ENCODE measurements at places on chromosomes 12 and 14.
A peak's percentile ranks its signal among the peaks of the same experiment; 100 is the strongest.

- H3K36me3 ChIP-seq, result no peaks in the 10 kb centered on the region
- no peaks in the 10 kb centered on the region for H3K27me3 ChIP-seq
- no peaks in the 10 kb centered on the region for H3K4me1 ChIP-seq
- H3K27ac ChIP-seq, result no peak overlapping the region
- no peak overlapping the region for H3K4me3 ChIP-seq
- DNase-seq, result no peak
Measured at GRCh38 chr12:21992823-21993222, 51.6 kb upstream of the ABCC9 start.

GRCh38 chr12:11581179-11581755 lies 68.2 kb upstream of the ETV6 start:
- no peaks in the 10 kb centered on the region for H3K27me3 ChIP-seq
- no peak overlapping the region for H3K27ac ChIP-seq
- peak; percentile 77 for DNase-seq
- no peaks in the 10 kb centered on the region for H3K4me1 ChIP-seq
- no peak overlapping the region for H3K4me3 ChIP-seq
- H3K36me3 ChIP-seq, result no peaks in the 10 kb centered on the region

- no peak for DNase-seq
- H3K36me3 ChIP-seq, result no peaks in the 10 kb centered on the region
Measured at GRCh38 chr12:56804169-56804568, 41.0 kb downstream of the HSD17B6 start.

- H3K36me3 ChIP-seq, result no peaks in the 10 kb centered on the region
- H3K27ac ChIP-seq, result no peak overlapping the region
- no peak for DNase-seq
Measured at GRCh38 chr12:127254420-127254955, 1012.5 kb upstream of the TMEM132C start.

- no peak for DNase-seq
- H3K27me3 ChIP-seq, result no peaks in the 10 kb centered on the region
- H3K4me3 ChIP-seq, result no peak overlapping the region
- H3K36me3 ChIP-seq, result no peaks in the 10 kb centered on the region
- no peaks in the 10 kb centered on the region for H3K4me1 ChIP-seq
Measured at GRCh38 chr12:50488801-50489200, 16.0 kb upstream of the DIP2B start.

DNA sequence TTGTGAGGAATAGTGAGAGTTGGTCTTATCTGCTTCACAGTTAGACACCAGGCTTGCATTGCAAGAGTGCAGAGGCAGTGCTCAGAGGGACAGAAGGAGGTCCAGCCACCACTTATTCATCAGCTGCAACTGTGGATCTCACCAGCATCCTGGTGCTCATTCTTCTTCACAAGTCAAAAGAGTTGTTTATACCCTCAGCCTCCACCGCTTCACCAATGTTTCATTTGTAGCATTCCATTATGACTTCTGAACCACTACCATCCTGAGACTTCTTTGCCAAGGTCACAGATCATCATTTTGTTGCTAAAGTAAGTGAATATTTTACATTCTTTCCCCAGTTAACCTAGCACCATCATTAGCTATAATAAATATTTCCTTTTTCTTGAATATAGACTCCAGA lies 230.5 kb upstream of the KITLG start:
- no peaks in the 10 kb centered on the region for H3K36me3 ChIP-seq
- no peak overlapping the region for H3K4me3 ChIP-seq
- H3K27me3 ChIP-seq, result no peaks in the 10 kb centered on the region
- no peaks in the 10 kb centered on the region for H3K4me1 ChIP-seq
- no peak for DNase-seq
- H3K27ac ChIP-seq, result no peak overlapping the region

DNA sequence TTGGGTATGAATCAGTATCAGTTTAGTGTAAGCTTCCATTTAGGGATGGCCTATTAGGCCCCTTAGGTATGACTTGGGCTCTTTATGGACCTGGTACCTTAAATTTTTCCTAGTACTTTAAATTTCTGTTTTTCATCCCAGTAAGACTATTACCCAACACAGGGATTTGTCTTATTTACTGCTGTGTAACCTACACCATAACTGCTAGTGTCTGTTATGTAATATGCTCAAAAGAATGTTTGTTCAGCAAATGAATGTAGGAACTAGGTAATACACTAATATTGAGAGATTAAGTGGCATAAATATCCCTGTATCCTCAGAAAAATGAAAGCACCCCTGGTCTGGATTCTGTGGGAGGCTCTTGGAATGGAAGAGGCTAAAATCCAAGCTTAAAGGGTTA lies 63.7 kb upstream of the YARS2 start:
- H3K4me1 ChIP-seq, result no peaks in the 10 kb centered on the region
- no peaks in the 10 kb centered on the region for H3K27me3 ChIP-seq
- peaks cover 2% of the 10 kb centered on the region for H3K36me3 ChIP-seq

DNA sequence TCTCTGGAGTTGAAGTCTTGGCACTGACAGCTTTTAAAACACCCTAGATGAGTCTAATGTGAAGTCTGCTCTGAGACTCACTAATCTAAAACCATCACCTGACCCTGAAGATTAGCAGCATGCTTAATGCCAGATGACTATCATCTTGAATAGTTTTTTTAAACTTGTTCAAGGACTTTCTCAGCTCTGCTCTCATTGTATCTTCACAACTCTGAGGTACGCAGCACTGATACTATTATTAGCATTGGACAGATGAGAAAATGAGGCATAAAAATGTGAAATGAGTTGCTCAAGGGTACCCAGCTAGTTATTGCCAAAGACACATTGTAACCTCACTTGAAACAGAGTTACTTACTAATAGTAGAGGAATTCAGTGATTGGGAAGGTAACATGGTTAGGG lies 4.8 kb downstream of the SLC38A1 start:
- no peak overlapping the region for H3K27ac ChIP-seq
- H3K36me3 ChIP-seq, result no peaks in the 10 kb centered on the region
- no peak overlapping the region for H3K4me3 ChIP-seq
- peaks cover 24% of the 10 kb centered on the region for H3K4me1 ChIP-seq

- H3K27ac ChIP-seq, result no peak overlapping the region
- no peaks in the 10 kb centered on the region for H3K27me3 ChIP-seq
- H3K36me3 ChIP-seq, result peaks cover 3% of the 10 kb centered on the region
- H3K4me1 ChIP-seq, result peaks cover 27% of the 10 kb centered on the region
Measured at GRCh38 chr12:121628536-121628935, 2.2 kb downstream of the ORAI1 start.

GRCh38 chr14:24293525-24293924 lies 6.1 kb downstream of the DHRS1 start:
- no peak overlapping the region for H3K27ac ChIP-seq
- peaks cover 2% of the 10 kb centered on the region for H3K36me3 ChIP-seq
- no peak for DNase-seq

GRCh38 chr12:51076236-51076930 lies 7.0 kb downstream of the CSRNP2 start:
- H3K27me3 ChIP-seq, result no peaks in the 10 kb centered on the region
- no peaks in the 10 kb centered on the region for H3K4me1 ChIP-seq
- no peak overlapping the region for H3K4me3 ChIP-seq
- H3K36me3 ChIP-seq, result peaks cover 5% of the 10 kb centered on the region
- no peak overlapping the region for H3K27ac ChIP-seq
- no peak for DNase-seq

DNA sequence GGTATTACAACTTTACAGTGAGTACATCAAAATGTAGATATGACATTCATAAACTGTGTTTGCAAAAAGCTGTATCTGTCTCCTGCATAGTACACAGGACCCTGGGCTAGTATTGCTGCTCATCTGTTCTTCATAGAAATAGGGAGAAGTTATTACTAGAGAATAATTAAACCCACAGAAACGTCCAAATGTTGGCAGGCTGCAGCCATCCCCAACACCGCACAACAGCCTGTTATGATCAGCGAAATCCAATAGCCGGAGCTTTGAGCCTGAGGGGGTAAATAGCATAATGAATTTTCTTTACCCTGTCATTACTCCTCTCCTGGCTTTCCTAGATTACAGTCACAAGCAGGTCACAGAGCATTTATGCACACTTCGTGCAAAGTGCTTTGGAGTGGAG lies 178.0 kb downstream of the DACT1 start:
- no peak overlapping the region for H3K27ac ChIP-seq
- no peaks in the 10 kb centered on the region for H3K27me3 ChIP-seq
- DNase-seq, result no peak
- no peaks in the 10 kb centered on the region for H3K4me1 ChIP-seq
- H3K36me3 ChIP-seq, result no peaks in the 10 kb centered on the region

DNA sequence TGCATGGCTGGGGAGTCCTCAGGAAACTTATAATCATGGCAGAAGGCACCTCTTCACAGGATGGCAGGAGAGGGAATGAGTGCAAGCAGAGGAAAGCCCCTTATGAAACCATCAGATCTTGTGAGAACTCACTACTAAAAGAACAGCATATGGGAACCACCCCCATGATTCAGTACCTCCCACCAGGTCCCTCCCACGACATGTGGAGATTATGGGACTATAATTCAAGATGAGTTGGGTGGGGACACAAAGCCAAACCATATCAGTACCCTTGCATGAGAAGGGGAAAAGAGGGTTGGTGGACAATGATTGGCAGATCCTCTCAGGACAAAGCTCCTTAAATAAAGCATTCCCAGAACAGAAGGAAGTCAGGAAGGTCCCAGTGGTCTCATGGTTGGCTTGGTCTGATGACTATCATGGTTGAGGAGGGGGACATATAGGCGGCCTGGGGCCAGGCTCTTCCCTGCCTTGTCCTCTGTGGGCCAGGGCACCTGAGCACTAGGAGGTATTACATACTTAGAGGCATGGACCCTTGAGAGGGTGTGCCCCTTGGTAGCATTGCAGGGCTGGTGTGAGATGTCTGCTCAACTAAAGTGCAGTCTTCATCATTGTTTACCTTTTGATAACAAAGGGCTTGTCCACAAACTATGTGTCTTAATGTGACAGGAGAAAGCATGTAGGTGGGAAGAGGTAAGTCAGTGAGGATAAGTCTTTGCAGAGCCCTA lies 22.2 kb downstream of the HSD17B6 start:
- H3K4me1 ChIP-seq, result no peaks in the 10 kb centered on the region
- no peak for DNase-seq
- no peak overlapping the region for H3K4me3 ChIP-seq
- H3K27ac ChIP-seq, result no peak overlapping the region
- no peaks in the 10 kb centered on the region for H3K36me3 ChIP-seq

DNA sequence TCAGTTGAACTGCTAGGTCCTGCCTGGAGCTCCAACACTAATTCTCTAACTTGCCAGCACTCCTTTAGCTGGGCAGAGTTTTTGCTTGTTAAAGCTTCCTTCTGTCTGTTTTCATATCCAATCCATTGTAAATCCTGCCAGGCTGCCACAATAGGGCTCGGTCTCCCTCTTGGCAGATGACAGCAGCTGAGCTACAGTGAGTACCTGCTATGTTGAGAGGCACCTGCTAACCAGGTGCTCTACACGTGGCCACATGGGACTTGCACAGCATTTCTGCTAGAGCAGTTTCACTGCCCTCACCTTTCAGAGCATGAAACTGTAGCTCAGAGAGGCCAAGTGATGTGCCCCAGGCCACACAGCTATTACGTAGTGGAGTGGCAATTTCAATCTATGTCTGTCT lies 106.6 kb upstream of the NOS1 start:
- no peaks in the 10 kb centered on the region for H3K4me1 ChIP-seq
- no peak for DNase-seq
- H3K36me3 ChIP-seq, result no peaks in the 10 kb centered on the region
- H3K27ac ChIP-seq, result no peak overlapping the region
- H3K27me3 ChIP-seq, result no peaks in the 10 kb centered on the region

GRCh38 chr12:69243099-69244084 lies 4.0 kb downstream of the CPSF6 start:
- H3K27ac ChIP-seq, result no peak overlapping the region
- no peak overlapping the region for H3K4me3 ChIP-seq
- peaks cover 4% of the 10 kb centered on the region for H3K4me1 ChIP-seq
- DNase-seq, result no peak
- no peaks in the 10 kb centered on the region for H3K36me3 ChIP-seq
- H3K27me3 ChIP-seq, result no peaks in the 10 kb centered on the region

DNA sequence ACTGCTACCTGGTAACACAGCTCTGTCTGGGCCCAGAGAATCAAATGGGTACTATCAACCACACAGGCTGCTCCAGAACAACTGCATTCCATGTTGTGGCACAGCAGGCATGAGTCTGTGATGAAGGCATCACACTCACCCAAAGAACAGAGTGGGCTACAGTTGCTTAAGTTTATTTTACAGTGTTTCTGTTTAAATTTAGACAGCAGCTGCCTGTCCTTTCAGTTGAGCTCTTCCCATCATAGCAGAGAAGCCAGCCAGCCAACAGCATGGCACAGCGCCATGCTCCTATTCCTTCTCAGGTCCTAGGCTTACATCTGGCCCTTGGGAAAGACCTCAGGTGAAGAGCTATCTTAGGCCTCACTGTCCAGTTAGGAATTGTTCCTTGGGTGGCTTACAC lies 147.0 kb upstream of the FRMD6 start:
- no peak overlapping the region for H3K27ac ChIP-seq
- no peaks in the 10 kb centered on the region for H3K4me1 ChIP-seq
- H3K27me3 ChIP-seq, result no peaks in the 10 kb centered on the region
- no peak overlapping the region for H3K4me3 ChIP-seq
- DNase-seq, result no peak

GRCh38 chr12:104969343-104969742 lies 11.3 kb upstream of the SLC41A2 start:
- no peak overlapping the region for H3K27ac ChIP-seq
- no peaks in the 10 kb centered on the region for H3K4me1 ChIP-seq
- no peaks in the 10 kb centered on the region for H3K27me3 ChIP-seq
- no peak for DNase-seq
- no peak overlapping the region for H3K4me3 ChIP-seq

GRCh38 chr12:59624732-59625460 lies 29.1 kb downstream of the SLC16A7 start:
- no peak overlapping the region for H3K4me3 ChIP-seq
- H3K27ac ChIP-seq, result no peak overlapping the region
- DNase-seq, result no peak
- no peaks in the 10 kb centered on the region for H3K4me1 ChIP-seq
- no peaks in the 10 kb centered on the region for H3K36me3 ChIP-seq
- H3K27me3 ChIP-seq, result no peaks in the 10 kb centered on the region

GRCh38 chr14:33386781-33387180 lies 448.1 kb downstream of the NPAS3 start:
- H3K36me3 ChIP-seq, result no peaks in the 10 kb centered on the region
- no peak overlapping the region for H3K4me3 ChIP-seq
- DNase-seq, result no peak
- no peaks in the 10 kb centered on the region for H3K4me1 ChIP-seq
- H3K27me3 ChIP-seq, result no peaks in the 10 kb centered on the region

- DNase-seq, result peak; percentile 96
- H3K27me3 ChIP-seq, result no peaks in the 10 kb centered on the region
- peaks cover 43% of the 10 kb centered on the region for H3K36me3 ChIP-seq
- H3K27ac ChIP-seq, result peak overlapping the region; percentile 96
Measured at GRCh38 chr12:6532051-6532926, 2.0 kb upstream of the GAPDH start.

GRCh38 chr14:100589760-100590469 lies 2.7 kb upstream of the BEGAIN start:
- H3K4me3 ChIP-seq, result no peak overlapping the region
- DNase-seq, result no peak
- peaks cover 2% of the 10 kb centered on the region for H3K4me1 ChIP-seq
- no peaks in the 10 kb centered on the region for H3K36me3 ChIP-seq
- H3K27me3 ChIP-seq, result peaks cover 5% of the 10 kb centered on the region

- no peak for DNase-seq
- H3K27me3 ChIP-seq, result no peaks in the 10 kb centered on the region
- no peaks in the 10 kb centered on the region for H3K4me1 ChIP-seq
- H3K4me3 ChIP-seq, result no peak overlapping the region
- H3K27ac ChIP-seq, result no peak overlapping the region
Measured at GRCh38 chr12:124474709-124475108, 92.7 kb downstream of the NCOR2 start.

- H3K4me1 ChIP-seq, result no peaks in the 10 kb centered on the region
- peaks cover 9% of the 10 kb centered on the region for H3K36me3 ChIP-seq
- no peak overlapping the region for H3K4me3 ChIP-seq
- no peaks in the 10 kb centered on the region for H3K27me3 ChIP-seq
Measured at GRCh38 chr12:107732365-107732764, 28.6 kb downstream of the PRDM4 start.

- no peaks in the 10 kb centered on the region for H3K27me3 ChIP-seq
- no peak overlapping the region for H3K4me3 ChIP-seq
- H3K36me3 ChIP-seq, result peaks cover 43% of the 10 kb centered on the region
Measured at GRCh38 chr12:120144215-120144614, 27.7 kb upstream of the RAB35 start.

Measured in mesendoderm (in vitro differentiated cells).